8988T (cell line): ENCODE measurements at places on chromosomes 3 and 15.
A peak's percentile ranks its signal among the peaks of the same experiment; 100 is the strongest.

GRCh38 chr15:89912674-89913396 lies at the start of gene ARPIN:
Gene ARPIN, minus strand, starts transcription at chr15:89912952. Its CDS starts 117 bp downstream, at chr15:89912835.
- DNase-seq: peak; percentile 51

DNA sequence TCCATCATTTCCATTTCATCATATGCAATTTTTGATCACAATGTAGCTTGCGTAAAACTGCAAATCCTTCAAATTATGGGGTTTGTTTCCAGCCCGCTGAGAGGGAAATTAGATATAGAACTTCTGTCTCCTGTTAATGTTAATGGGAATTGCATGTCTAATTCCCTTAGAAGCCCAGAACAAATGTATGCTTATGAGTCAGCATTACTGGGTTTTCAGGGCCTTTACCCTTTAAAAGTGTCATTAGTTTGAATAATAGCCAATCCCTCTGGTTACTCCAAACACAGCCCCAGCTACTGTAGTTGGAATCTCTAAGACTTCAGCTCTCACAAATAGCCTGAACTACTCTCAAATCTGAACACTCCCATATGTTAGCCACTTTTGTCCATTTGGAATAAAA lies 439.4 kb downstream of the C3orf38 start:
- DNase-seq: no peak

DNA sequence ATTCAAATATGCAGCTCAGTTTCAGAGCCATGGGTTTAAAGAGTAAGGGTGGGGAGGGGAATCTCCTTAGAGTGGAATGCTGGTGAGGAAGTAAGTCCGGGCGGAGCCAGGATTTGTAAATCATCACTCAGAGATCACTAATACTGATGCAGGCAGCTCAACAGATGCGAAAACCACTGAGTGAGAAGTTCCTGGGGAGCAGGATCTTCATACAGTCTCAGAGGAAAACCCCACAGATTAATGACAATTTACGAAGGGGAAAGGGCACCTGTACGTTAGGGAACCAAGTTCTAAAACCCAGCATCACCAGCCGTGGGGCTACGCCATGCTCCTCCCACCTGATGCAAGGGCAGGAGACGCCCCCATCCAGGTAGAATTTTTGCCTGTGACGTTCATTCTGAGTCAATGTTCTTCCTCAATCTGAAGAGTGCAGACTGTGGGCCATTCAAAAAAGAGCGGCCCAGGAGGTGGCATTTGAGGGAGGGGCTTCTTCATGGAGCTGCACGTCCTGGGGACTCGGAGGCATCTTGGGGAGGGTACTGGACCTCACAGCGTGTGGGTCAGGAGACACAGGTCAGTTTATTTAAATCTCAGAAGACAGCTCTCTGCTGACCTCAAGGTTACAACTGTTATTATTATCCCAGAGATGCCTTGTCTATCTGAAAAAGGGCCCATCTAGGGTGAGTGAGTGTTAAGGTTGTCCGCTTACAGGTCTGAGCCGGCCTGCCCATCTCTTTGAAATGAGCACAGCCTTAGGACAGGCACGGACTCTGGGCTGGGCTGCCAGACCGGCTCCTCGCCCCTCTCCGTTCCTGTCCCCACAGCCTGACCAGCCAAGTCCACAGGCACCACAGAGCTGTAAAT lies 228.0 kb downstream of the XXYLT1 start:
- DNase-seq: no peak

DNA sequence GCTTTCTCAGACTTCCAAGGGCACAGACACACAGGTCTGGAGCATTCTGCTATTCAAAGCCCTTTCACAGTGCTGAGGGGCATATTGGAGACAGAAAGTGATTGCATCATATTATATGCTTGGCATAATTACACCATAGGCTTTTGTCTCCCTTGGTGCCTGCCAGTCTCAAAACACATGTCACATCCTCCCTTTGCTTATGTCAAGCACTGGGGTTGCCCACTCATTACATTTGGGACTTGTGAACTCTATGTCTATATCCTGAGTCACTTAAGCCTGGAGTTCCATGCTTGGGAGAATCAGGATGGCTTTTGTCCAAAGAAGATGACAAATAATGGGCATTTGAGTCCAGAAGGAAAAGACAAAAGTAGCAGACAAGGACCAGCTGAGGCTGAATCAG lies 12.3 kb upstream of the PDZRN3 start:
- no peak for DNase-seq

- DNase-seq: no peak
Measured at GRCh38 chr15:76347482-76348055, 11.0 kb downstream of the ISL2 start.

- DNase-seq: no peak
Measured at GRCh38 chr15:92901995-92902394, 1.9 kb downstream of the CHD2 start.

- no peak for DNase-seq
Measured at GRCh38 chr15:29854413-29854812, 32.1 kb upstream of the TJP1 start.

DNA sequence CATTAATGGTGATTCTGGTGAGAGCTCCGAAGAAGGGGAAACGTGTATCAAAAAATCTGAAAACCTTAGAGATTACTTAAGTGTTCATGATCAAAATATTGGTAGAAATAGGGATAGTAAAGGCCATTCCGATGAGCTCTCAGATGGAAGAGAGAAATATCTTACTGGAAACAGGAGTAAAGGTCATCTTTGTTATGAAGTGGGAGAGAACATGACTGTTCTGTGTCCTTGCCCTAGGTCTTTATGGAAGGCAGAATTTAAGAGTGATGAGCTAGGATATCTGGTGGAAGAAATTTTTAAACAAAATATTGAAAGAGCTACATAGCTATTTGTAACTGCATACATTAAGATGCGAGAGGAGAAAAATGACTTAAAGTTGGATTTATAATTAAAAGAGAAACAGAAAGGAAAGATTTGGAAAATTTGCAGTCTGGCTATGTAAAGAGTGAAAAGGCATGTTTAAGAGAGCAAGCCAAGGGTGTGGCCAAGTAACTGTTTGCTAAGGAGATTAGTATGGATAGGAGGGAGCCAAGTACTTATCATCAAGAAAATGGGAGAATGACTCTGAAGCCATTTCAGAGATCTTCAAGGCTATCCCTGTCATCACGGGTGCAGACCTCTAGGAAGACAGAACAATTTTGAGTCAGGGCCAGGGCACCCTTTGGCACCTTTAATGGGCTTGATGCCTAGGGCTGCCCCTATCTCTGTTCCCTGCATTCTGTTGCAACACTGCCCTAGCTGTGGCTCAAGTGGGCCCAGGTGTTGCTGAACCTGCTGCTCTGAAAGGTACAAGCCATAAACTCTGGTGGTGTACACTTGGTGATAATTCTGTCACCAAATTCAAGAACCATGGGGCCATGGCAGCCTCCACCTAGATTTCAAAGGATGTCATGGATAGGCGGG lies 27.3 kb downstream of the SLMAP start:
- no peak for DNase-seq

DNA sequence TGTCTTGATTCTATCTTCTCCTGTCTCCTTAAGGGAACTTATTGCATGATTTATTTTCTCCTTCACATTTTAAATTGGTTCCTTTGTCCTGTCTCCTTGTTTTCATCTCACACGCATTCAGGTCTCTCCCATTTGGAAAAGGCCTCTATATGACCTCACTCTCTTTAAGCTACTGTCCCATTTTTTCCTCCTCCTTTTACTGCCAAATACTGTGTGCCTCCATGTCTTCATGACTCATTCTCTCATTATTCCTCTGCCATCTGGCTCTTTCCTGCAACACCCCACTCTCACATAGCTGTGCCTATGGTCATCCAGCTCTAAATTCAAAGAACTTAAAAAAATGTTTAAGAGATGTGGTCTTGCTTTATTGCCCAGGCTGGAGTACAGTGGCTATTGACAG lies 48.0 kb downstream of the TYRO3 start:
- no peak for DNase-seq

GRCh38 chr15:38843736-38844590 lies 279.3 kb upstream of the RASGRP1 start:
- DNase-seq: no peak

DNA sequence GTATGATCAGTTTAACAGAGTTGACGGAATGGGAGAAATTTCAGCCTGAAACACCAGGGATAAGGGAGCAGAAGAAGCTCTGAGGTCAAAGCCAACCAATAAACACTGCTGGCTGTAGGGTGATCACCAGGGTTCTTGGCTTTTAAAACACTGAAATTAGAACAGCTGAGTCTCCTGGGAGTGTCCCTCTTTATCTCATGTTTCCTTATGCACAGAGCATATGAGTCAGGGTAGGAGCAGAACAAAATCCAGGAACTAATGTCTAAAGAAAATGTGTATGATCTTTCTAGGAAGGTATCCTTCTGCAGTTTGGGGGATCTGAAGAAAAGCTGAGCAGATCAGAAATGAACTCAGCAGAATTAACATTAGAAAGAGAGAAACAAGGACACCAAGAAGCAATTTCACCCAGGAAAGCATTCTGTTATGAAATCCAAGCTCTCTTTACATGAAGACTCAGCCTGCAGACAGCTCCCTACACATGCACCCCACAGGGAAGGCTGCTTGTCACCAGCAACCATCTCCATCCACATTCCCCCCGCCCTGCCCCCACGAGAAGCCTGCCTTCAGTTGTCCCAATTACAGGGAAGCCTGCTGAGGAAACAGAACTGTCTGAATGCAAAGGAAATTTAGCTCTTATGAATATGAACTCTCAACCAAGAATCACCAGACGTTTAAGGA lies 469.7 kb downstream of the PDCD6IP start:
- no peak for DNase-seq

DNA sequence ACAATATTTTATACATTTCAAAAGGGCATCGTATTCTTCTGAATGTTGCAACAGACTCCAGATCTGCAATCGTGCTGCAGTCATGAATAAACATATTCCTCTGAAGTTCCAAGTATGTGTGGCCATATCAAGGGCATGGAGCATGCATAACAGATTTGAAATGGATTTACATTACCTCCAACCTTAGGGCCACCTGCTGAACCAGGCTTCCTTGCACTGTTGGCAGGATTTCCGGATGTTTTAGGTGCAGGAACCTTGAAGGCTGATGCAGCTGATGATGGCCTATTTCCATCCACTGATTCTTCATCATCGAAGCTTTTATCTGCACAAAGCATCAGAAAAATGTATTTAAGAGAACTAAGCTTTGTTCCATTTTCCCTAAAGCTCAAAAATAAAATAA lies 73.5 kb downstream of the CLASP2 start:
- no peak for DNase-seq

DNA sequence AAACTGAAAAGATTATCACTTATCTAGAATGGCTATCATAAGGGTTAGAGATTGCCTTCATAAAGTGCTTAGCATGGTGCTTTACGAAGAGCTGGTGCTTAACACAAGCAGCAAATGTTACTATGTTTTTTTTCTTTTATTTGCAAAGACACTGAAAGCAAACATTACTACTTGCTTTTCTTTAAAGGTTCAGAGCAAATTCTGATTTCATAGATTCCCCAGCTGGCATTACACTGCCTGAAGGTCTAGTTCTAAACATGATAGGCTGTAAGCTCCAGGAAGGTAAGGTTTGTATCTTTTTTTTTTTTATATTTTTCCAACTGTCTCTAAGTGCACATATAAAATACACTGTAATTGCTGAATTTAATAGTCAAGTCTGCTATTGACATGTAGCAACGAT lies 71.9 kb downstream of the UQCC5 start:
- no peak for DNase-seq

DNA sequence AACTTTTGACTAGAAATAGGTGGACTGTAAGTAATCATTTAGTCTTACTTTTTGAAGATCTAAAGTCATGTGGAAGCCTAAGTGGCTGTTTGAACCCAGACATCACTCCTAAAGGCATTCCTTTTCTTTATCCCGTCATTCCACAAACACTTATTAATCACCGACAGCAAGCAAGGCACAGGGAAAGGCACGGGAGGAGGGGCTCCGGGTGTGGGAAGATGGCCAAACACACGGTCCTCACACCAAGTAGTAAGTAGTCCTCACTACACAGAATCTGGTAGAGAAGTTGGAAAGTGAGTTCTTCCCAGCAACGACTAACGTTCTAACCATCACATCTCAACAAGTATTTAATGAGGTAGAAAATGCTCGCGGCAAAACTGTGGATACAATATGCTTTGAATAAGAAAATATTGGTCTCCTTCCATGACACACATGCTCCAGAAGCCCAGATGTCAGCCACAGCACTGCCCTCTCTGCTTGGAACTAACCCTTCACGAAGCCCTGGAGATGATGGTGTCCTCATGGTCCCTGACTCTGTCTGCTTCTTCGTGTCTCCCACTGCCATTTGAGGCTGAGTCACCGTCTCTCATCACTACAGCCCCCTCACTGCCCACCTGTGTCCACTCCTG lies 202.2 kb downstream of the OPA1 start:
- no peak for DNase-seq

DNA sequence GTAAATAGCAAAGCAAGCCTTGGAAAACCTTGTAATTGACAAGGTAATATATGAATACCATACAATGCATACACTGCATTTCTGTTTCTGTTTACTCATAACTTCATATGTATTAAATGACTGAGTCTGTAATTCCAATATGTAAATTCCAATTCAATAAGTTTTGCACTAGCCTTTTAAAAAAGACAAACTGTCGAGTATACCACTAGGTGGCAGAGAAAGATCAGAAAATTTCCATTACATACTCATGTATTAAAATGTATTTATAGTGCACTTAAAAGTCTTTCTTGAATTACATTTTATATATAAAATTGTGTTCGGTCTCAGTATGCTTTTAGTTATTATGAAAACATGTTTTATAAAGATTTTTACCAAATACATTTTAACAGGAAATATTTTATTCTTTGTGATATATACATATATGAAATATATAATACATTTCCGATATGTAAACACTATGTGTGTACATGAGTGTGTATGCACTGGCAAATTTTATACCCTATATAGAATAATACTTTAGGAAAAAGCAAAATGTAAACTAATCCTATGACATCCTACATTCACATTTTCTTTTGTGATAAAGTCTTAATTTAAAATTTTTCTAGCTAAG lies 216.8 kb downstream of the VGLL3 start:
- no peak for DNase-seq

GRCh38 chr3:16668776-16669545 lies 63.7 kb upstream of the DAZL start:
- DNase-seq: no peak

DNA sequence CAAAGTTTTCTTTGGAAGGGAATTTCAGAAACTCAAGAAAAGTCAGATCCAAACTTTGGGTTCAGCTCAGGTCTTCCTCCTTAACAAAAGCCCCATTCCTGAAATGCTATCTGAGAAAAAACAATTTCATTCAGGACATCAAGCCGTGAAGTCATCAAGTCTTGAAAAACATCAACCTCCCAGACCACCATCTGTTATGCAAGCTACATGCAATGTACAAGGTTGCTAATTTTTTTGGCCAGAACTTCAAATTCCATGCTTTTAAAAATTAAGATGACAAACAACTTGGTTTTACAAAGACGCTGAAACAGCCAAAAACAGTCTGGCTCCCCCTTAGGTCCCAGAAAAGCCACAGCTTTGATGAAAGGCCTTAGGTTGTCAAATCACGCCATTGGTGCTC lies 53.9 kb upstream of the WNT5A start:
- no peak for DNase-seq

DNA sequence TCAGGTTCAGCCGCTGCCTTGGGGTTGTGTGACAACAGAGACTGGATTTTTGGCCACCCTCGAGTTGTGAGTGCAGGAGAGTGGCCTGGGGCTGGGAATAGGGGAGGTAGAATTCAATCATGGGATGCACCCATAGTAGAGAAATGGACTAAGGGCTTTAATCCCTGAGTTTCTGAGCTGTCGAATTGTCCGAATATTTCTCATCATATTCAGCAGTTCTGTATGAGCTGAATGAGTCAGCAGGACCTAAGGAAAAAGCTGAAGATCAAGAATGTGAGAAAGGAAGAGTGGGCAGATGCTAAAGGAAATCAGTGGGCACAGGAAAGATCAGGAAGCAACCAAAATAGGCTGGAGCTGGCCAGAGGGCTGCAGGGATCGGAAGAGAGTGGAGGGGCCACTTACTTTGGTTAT lies 44.4 kb upstream of the SACM1L start:
- peak; percentile 65 for DNase-seq
